ENCODE measurements at places on chromosomes 16 and 17.

- DNase-seq, result no peak
These were observed 2.1 kb upstream of the DNASE1L2 start for GRCh38 chr16:2233872-2234812.

DNA sequence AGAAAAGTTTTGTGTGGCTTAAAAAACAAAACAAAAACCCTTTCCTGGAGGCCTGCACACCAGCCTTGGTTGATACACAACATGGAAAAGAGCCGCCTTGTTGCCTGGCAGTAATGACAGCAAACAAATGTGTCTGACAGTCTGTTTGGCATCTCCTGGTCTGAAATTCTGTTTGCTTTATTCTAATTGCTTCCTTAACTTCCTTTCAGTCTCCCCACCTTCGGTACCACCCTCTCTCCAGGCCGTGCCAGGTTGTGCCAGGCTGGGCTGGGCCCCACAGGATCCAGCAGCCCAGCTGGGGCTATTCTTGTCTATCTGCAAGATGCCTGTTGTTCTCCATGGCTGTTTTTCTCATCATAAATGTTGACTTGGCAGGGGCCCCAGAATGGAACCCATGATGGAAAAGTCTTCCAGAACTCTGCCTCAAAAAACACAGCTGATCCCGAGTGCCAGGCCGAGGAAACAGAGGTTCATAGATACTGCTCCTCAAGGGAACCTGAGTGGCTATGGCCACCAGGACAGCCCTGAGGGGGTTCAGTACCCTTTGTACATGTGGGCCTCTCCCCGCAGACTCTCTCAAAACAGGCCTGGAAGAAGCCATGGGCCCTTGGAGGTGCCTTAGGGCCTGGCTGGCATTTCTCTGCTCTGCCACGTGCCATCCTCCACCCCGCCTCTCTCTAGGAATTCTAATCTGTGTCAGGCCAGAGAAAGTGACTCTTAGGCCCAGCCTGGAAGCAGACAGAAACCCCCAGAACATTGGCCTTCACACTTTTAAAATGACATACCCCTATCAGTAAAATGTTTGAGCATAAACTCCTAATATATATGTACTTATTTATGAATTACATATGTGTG lies 50.5 kb downstream of the YPEL2 start:
- no peak for DNase-seq

- no peak for DNase-seq
These were observed 28.9 kb upstream of the CDH15 start for GRCh38 chr16:89142474-89143195.

DNA sequence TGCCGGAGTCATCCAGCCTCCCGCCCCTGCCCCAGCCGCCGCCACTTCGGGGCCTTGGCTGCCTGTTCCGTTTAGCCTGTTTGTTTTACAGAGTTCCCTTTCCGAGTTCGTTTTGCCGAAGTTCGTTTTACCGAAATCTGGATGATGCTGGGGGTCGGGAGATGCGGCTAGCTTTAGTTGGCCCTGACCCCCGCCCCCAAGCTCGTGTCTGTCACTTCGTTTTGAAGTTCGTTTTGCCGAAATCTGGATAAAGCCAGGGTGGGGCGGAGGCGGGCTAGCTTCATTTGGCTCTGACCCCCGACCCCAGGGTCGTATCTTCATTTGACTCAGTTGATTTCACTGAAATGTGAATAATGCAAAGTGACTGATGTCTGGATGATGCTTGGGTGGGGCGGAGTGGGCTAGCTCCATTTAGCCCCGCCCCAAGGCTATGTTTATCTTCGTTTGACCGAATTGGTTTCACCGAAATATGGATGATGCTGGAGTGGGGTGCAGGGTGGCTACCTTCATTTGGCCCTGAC lies 591 bp downstream of the PSMD7 start:
- peak; percentile 58 for DNase-seq

DNA sequence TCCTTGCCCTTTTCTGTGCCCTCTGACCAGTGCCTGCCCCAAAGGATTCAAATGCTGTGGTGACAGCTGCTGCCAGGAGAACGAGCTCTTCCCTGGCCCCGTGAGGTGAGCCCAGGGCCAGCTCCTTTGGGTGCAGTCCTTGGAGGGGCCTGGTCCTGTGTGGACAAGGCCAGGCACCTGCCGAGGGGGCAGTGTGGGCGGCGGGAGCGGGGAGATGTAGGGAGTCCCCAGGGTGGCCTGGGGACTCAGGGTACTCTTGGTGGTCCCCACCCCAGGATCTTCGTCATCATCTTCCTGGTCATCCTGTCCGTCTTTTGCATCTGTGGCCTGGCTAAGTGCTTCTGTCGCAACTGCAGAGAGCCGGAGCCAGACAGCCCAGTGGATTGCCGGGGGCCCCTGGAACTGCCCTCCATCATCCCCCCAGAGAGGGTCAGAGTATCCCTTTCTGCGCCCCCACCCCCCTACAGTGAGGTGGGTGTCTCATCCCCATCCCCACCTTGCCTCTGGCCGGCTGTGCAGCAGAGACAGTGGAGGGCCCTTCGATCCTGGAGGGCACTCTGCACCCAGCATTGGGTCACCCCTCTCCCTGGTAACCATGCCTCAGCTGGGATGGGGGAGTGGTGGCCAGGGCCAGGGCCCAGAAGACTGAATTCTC lies 4.4 kb downstream of the TMEM92 start:
- no peak for DNase-seq

GRCh38 chr16:9008601-9009260 lies 45.0 kb upstream of the USP7 start:
- DNase-seq, result peak; percentile 79

- no peak for DNase-seq
These were observed 7.5 kb downstream of the CDR2 start for GRCh38 chr16:22366889-22367288.

GRCh38 chr16:86990451-86990850 lies 326.7 kb downstream of the C16orf95 start:
- no peak for DNase-seq

DNA sequence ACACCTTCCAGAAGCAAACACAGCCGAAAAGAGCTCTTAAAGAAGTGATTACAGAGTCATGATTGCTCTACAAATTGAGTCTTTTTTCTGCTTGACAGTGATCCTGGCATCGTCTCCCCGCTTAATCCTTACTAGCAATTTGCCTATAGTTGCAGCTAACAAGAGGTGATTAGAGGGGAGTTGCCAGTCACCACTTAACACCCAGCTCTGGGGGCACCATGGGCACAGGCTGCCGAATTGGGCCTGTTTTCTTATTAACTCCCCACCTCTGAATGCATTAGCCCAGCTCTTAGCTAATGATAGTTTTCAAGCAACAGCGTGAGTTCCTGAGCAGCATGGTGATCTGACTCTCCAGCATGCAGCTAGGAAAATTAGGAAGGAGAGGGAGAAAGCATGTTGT lies 93.5 kb downstream of the RBFOX1 start:
- no peak for DNase-seq

GRCh38 chr16:19979638-19980037 lies 94.1 kb downstream of the GPR139 start:
- no peak for DNase-seq

DNA sequence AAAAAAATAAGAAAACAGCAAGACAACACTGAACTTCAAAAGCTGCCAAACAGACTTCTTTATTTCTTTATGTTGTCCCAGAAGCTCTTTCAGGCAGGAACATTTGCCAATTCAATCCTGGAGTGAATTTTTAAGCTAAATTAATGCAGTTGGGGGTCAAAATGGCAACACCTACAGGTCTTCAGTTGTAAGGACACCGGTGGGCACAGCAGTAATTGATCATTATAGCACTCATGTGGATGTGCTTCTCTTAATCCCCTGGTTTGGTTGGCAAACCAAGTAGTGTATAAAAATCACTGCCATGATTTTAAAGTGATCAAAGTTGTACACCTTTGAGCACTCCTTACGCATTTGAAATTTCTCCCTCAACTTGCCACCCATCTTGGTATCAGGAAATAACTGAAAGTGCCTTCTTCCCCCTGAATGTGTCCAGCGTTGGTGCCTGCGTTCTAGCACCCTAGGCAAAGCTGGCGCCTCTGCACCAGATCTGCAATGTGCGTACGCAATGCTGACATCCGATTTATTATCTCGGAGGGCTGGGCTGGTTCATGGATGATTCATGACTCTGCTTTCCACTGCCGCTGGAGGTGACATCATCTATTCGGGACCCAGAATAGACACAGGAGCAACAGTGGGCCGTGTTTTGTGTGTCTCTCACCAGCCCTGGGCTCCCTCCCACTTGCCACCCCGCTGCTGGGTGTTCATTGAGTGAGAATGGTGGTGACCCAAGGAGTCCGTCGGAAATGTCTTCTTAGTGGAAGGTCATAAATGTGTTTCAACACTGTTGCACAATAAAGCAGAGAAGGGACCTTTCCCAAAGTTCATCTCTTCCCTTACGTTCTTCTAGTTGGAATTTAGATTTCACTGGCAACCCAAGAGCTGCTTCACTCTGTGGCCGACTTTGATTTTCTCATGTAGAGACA lies 203.4 kb downstream of the CCDC182 start:
- no peak for DNase-seq

DNA sequence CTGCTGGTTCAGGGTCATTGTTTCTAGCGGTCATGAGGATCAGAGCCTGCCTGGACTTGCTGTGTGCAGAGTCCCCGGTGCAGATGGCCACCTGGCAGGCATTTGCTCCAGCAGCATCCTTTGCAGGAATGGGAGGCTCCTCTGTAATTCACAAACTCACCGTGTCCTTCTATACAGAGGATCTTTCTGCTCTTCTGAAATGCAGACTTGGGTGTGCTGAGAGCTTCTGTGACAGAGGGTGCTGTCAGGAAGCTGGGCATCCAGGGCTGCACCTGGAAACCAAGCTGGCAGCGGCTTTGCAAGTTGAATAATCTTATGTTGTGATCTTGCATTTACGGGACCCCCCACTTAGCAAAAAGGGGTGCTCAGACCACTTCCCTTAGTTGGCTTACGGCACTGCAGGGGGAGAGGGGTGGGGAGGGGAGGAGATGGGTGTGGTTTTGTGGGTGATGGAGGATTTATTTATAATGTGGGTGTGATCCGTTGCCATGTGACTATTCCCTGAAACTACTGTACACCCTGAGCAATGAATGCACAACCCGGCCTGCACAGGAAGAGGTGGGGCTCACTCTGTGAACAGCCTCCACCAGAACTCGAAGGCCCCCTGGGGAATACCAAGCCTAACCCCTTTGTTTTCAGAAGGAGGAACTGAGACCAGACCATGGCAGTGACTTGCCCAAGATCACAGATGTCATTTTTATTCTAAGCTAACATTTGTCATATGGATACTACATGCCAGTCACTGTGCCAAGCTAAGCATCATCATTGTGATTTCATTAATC lies 178.3 kb downstream of the PRKCB start:
- DNase-seq, result peak; percentile 70

DNA sequence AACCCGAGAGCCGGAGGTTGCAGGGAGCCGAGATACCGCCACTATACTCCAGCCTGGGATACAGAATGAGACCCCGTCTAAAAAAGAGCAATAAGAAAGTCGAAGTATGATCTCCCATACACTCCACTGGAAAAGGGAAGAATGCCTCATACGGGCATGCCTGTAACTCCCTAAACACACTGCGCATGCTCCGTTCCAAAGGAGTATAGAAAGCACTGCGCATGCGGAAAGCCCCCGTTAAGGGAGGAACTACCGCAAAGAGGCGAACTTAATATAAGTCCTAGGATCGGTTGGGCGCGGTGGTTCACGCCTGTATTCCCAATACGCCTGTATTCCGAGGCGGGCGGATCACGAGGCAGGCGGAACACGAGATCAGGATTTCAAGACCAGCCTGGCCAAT lies 313.1 kb upstream of the ERCC4 start:
- no peak for DNase-seq

GRCh38 chr16:74320707-74321106 lies 24.1 kb downstream of the PSMD7 start:
- DNase-seq, result no peak

DNA sequence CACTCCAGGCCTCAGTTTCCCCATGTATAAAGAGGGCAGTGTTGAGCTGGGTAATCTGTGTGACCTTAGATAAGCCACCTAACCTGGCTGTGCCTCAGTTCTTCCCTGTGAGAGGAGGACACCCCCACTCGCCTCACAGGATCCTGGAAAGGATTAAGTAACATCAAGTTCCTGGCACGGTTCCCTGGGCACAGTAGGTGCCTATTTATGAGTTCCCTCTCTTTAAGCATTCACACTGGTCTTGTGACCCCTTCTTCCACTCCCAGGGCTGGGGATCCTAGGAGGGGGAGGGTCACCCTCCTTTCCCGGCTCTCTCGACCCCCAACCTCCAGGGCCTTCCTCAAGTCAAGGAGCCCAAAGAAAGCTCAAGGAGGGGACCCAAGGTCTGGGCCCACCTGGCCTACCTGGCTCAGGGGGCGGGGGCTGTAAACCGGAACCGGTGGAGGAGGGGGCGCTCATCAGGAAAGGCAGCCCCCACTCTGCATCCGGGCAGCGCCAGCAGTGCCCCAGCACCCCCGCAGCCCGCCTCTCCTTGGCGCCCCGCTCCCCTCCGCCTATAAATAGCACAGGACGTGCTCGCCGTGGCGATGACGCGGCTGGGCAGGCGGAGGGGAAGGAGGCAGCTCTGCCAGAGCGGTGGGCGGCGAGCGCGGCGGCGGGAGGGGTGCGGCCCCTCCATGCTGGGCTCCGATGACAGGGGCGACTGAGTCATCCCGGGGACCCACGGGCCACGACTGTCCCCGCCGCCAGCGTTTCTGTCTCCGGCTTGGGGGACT lies 9.4 kb downstream of the RPL19 start:
- peak; percentile 74 for DNase-seq

- DNase-seq, result peak; percentile 83
These were observed 43.8 kb downstream of the DNAJA2 start for GRCh38 chr16:46929378-46930332.

- DNase-seq, result peak; percentile 63
These were observed 137.7 kb upstream of the CORO6 start for GRCh38 chr17:29760279-29761039.

GRCh38 chr16:28501258-28502232 lies 5.1 kb downstream of the IL27 start:
- no peak for DNase-seq

GRCh38 chr17:62968445-62968923 lies 2.4 kb downstream of the TANC2 start:
- peak; percentile 39 for DNase-seq

DNA sequence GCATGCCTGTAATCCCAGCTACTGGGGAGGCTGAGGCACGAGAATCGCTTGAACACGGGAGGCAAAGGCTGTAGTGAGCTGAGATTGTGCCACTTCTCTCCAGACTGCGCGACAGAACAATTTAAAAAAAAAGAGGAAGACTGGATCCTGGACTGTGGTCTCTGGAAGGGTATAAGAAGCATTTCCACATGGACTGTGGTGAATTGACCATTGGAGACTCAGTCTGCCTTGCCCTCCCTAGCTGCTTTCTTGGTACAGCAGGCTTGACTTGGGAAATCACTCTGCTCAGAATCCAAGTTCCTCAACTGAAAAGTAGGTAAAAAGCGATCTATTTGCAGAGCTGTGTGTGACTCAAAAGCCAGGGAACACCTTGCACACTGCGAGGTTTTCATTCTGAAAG lies 1.0 kb upstream of the MGRN1 start:
- no peak for DNase-seq

DNA sequence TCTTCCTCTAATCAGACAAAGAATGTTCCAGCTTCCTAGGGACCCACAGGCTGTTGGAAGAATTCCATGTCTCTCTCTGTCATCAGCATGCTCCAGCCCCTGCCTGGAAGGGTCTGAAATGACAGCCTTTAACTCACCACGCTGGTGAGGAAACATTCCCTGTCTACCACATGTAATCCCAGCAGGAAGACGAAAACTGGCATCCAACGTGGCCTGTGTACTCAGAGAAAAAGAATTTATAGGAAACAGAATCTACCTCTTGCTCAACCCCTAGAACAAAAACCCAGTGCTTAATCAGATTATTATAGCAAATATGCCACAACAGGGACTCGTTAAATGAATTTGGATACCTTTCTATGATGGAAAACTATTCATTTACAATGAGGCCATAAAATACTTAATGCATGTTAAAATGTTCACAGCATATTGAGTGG lies 147.3 kb upstream of the FOXF1 start:
- DNase-seq, result no peak

GRCh38 chr17:21360048-21360447 lies 16.1 kb upstream of the KCNJ12 start:
- no peak for DNase-seq
